LHCN-M2 (cell line): ENCODE measurements at places on chromosomes 7 and 10. TPM values are rescaled to one million over a fixed set of nuclear protein-coding genes. Genes with fewer than 3 reads are reported as not detected.

The FRAT1 gene
- 1.5 and 1.7 TPM in 2 replicates for total RNA-seq

GRCh38 chr7:146736446-146737190 lies 620.0 kb downstream of the CNTNAP2 start:
- DNase-seq, result no peak

DNA sequence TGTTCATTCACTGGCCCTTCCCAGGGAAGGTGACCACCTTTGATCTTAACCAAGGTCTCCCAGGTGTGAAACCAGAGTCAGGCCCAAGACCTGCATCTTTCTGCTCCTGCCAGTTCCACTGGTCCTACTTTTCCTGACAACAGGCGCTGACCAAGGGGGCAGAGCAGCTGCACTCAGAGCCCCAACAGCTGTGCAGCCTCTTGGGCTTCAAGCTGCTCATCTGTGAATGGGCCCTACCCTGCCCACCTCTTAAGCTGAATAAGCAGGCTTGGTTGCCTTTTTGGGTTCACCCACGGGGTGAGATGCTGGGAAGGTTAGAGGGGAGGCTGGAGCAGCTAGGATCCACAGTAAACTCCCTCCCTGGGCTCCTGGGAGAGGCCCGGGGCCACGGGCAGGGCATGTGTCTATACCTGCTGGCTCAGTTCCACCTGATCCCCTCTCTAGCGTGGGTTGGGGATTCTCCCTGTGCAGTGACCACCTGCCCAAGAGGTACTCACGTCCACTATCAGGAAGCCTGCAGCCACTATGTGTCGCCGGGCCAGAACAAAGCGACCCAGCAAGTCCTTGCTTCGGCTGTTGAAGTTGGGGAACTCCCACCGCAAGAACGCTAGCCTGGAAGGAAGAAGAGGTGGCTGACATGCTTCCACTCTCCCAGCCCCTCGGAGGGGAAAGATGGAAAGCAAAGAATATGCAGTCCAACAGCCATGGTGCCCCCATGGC lies 10.6 kb downstream of the TBRG4 start:
- no peak for DNase-seq

- DNase-seq, result peak; percentile 31
These were observed 13.0 kb upstream of the BAMBI start for GRCh38 chr10:28664369-28664740.

DNA sequence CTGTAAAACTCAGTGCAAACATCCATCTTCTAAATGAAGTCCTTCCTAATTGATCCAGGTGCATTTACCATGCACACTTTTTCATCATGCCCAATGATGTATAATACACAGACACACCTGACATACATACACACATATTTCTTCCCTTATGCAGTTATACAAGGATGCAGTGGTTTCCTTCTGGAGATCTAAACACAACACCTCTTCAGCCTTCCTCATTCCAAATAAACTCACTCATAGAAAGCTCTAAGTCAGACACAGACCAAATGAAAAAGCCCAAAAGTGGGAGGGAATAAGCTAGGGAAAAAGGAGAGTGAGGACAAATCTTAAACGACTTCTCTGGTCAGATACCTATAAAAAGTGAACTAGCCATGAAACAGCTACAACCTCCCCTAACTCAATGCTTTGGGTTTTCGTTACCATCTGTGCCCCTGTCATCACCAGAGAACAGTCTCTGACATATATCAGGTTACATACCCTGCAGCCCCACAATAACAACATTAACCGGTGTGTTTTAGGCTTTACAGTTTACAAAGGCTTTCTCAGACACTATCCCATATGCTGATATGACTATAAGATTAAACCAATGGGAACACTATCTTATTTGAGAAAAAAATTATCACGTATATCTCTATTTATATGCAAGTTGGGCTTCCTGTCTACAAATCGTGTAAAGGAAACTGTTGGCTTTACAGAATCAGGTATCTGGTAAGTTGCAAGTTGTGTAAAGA lies 675.2 kb downstream of the PHTF2 start:
- DNase-seq, result no peak

DNA sequence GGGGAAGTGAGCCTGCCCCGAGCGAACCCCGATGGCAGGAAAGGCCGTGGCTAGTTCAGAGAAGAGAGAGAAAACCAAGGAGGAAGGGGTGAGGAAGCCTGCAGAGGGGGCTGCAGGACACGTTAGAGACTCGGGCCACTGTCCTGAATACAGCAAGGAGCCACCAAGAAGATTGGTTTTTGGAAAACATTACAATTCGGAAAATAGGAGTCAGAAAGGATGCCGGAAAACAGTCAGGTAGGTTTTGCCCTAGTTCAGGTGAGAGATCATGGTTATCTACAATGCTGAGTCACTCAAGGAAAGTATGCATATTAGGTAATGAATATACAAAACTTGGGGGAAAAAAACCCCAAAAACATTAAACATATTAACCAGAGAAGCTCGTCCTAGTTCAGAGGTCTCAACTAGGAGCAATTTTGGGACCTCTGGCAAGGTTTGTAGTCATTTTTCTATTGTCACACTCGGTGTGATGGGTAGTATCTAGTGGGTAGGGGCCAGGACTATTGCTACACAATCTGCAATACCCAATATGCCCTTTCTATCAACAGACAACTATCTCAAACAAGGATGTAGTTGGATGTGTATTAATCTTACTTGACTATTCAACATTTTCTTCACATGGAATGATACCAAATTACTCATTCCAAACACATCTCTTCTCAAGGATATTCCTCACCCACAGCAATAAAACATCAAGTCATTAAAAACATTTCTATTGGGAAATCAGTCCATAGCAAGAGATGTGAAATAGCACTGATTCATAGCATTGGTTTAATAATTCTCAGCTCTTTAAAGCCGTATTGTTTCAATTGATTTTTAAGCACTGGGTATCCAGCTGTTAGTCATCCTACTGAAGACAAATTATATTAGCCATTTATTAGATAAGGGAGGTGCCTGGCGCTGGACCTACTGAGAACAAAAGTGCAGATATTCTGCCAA lies 74.4 kb upstream of the RSU1 start:
- DNase-seq, result peak; percentile 84

DNA sequence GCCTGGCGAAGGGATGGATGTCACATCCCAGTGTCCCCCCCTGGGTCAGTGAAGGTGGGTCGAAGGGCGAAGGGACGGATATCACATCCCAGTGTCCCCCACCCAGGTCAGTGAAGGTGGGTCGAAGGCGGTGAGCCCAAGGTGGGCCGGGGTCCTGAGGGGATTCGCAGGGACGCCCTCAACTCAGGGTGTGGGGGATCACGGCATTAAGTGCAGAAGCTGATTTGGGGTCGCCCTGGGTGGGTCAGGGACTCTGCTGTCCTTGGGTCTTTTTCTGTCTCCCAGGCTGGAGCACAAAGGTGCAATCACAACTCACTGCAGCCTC lies 21.9 kb downstream of the ADAP1 start:
- no peak for DNase-seq

GRCh38 chr7:14859267-14859666 lies 43.3 kb downstream of the DGKB start:
- DNase-seq, result no peak

DNA sequence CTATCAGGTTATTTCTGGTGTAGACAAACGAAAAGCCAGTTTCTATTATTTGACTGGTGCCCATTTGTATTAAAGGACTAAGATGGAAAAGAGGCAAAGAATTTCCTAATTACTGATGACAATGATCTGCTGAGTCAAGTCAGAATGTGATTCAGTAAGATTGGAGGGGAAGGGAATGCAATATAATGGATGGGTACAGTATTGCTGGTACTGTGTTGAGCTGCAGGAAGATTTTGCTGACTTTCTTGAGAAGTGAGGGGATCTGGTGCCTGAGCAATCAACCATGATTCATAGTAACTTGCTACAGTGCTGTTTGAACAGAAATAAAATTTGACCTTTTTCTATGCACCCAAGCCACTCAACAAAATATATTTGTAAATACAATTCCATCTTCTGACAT lies 139.1 kb upstream of the RHEB start:
- DNase-seq, result no peak

DNA sequence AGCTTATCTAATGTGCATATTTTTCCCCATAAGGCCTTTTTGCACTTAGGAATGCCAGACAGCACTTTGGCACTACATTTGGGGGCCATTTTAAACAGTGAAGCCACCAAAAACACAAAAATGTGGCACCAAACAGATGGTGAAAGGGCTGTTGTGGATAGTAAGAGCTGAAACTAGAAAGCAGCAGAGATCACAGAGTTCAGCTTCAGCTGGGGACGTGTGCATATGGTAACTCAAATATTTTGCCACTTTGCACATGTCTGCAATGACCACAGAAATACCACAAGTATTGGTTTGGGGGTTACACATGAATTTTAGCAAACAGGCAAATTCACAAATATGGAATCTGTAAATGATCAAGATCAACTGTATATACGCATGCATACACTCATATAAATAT lies 72.8 kb downstream of the PODXL start:
- no peak for DNase-seq

DNA sequence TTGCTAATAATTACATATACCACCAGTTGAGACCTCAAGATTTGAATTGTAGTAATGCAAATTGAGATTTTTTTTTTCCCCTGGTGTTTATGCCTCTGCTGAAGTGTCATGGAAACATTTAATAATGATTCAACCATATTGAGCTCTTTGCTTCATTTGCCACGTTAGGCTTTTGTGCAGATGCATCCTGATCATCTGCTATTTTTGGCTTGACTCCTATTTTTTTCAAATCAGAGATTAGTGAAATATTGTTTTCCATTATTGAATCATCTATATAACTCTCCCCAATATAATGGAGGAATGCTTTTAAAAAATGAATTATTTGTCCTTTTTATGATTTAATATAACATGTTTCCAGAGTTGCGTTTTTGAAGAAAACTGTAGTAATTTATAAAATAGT lies 115.1 kb downstream of the SRI start:
- no peak for DNase-seq

DNA sequence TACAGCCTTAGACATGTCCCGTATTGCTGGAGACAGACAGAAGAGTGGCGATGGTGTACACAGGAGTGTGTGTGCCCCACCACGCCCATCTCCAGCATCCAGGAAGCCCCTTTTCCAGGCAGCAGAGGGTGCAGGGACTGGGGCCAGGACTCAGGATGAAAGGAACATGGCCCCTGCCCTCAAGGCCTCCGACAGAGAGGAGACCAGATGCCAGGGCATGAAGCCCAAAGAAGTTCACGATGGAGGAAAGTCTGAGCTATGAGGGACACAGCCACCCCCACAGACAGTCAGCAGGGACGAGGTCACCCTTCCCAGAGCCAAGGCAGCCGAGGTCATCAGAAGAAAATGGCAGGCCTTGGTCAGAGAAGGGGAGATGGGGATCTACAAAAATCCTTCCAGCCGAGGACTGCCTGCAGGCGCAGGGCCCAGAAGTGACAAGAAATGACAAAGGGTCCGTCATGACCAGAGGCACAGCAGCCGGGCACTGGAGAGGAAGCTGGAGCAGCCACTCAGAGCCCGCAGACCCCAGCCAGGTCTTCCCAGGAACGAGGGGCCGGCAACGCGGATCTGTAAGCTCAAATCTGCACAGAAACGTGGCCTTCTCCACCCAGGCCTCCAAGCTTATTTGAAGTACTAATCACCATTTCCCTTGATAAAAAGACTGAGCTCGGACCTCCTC lies 78.7 kb upstream of the PPP2R2D start:
- DNase-seq, result no peak
